Dermis blood vessel endothelial cell (primary cell): ENCODE measurements at places on chromosomes 2 and 18. TPM values are rescaled to one million over a fixed set of nuclear protein-coding genes. Genes with fewer than 3 reads are reported as not detected.

DNA sequence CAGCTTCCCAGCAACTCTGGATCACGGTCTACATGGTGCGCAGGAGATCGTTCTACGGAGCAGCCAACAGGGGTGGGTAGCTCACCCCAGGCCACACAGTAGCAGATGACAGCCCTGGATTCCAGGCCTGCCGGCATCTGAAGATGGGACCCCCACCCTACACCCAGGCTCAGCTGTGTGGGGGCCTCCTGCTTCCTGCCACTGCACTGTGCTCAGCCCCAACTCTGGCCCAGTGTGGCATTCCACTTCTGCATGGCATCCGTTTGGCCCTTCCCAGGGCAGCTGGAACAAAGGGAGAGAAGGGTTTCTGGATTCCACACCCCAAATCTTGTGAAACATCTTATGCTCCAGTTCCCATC, 9.1 kb downstream of the PER2 start:
- no peak for DNase-seq

GRCh38 chr2:235679471-235679870, 185.6 kb downstream of the AGAP1 start:
- no peak for DNase-seq

- no peak for DNase-seq
Observed at GRCh38 chr2:63249161-63249560, 198.5 kb downstream of the OTX1 start.

- DNase-seq, result peak; percentile 41
Observed at GRCh38 chr2:237096911-237097310, 11.2 kb downstream of the COPS8 start.

GRCh38 chr2:102515851-102516250, 42.8 kb downstream of the SLC9A4 start:
- no peak for DNase-seq

DNA sequence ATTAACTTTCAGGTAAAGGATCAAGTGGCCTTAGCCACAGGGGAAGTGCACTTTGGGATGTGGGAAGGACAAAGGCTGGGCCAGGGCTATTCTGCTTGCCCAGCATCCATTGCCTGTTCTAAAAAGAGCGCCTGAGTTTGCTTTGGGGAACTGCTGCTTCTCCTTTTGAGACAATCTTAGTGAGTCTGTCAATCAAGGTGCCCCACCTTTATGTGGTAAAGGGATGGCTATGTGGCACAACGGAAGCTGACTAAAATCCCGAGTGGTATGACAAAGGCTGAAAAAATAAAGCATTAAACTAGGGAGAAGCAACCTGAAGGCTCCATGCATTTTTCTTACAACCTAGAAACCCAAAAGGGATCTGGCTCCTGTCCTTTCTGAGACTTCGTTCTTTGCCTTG, 540.5 kb downstream of the SLC4A3 start:
- no peak for DNase-seq

Gene CCDC102B
- total RNA-seq, result 15.1 and 20.3 TPM in 2 replicates

- no peak for DNase-seq
Observed at GRCh38 chr2:57343391-57344006, 703.1 kb upstream of the VRK2 start.

GRCh38 chr2:84201158-84201557, 257.9 kb downstream of the SUCLG1 start:
- no peak for DNase-seq

DNA sequence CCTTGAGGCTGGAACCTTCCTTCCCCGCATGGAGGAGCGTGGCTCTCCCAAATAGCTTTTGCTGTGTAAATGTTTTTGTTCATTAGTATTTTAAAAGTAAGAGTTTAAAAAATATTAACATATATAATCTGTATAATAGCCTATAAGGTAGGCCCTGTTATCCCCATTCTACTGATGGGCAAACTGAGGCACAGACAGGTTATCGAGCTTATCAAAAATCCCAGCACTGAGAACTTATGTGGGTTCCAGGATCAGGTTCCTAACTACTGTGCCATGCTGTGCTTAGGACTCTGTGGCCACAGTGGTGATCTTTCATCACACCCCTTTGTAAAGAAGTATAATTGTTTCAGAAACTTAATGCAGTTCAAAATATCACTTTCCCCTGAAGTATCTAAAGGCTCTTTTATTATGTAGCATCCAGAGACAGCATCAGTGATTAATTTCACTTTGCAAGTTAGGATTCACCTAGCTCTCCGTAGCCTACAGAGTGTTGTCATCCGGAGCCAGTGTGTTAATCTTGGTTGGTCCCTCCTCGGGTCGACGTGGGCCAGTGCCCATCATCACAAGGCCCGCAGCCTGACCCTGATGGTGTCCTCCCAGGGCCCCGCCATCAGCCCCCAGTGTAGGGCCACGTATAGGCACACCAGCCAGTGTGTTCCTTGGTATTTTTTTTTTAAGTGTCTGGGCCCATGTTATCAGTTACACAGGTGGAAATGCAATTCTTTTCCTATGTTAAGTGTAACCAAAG, 28.7 kb downstream of the CABLES1 start:
- DNase-seq, result no peak

Gene VAMP8
- 6.8 and 7.5 TPM in 2 replicates for total RNA-seq

Gene L3MBTL4
- total RNA-seq, result 5.9 and 8.0 TPM in 2 replicates

Gene COPS9
- 61.7 and 98.9 TPM in 2 replicates for total RNA-seq

- no peak for DNase-seq
Observed at GRCh38 chr2:12083713-12084419, 337.4 kb downstream of the LPIN1 start.

Gene CFC1
- not detected in 2 replicates for total RNA-seq

Gene CFAP65
- not detected in 2 replicates for total RNA-seq

DNA sequence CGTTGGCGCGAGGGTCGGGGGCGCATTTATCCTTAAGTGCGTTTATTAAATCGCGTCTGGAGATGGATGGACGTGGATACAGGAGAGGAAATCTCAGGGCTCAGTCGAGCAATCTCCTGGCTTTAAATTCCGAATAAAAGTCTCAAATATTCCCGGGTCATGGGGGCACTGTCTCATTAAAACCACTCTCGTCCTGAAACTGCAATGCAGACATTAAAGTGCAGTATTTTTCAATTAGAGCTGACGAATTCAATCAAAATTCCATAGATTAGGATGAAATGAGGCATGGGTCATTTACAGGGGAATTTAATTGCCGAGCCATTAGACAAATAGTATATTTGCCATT, 10.7 kb upstream of the GBX2 start:
- peak; percentile 50 for DNase-seq

Gene C2orf78
- not detected in 2 replicates for total RNA-seq

Gene VWC2L
- not detected in 2 replicates for total RNA-seq

DNA sequence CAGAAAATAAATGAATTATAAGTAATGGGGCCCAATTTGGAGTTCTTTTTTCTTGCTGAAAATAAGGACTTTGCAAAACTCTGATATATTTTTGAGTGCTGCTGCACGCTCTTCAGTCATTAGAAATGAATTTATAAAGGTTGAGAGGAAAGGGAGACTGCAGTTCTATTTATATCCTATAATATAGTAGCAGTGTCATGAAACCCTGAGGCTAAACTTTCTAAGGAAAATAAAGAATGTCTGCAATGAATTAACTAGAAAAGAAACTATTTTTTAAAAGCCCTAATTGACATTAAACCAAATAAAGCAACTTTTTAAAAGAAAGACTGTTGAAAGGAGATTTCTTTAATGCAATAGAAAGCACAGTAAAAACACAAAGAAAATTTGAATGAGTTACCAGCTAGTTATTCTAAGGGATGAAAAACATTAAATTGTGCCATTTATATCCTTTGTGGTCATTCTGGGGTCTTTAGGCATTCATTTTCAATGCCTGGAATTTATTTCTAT, 1072.8 kb upstream of the TMEFF2 start:
- no peak for DNase-seq

Gene SPATA3
- total RNA-seq, result not detected in 2 replicates

- no peak for DNase-seq
Observed at GRCh38 chr2:48016225-48017019, 110.1 kb upstream of the FBXO11 start.

DNA sequence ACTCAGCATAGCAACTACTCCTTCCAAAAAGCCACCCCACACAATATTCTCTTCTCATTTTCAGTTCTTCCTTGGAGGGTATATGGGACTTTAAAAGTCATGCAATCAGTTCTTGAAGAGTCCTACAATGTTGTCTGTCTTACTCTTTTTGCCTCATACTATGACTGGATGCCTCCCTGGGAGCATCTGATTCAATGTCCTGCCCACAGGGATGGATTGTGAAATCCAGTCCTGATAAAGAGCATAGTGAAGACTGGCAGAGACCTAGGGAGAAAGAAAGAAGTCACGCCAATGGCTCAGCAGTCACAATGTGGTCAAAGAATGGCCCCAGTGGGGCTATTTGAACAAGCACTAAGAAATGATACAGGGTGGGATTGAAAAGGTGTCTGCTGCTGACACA, 155.1 kb upstream of the SERPINE2 start:
- DNase-seq, result no peak

Gene RRM2
- total RNA-seq, result 19.9 and 90.8 TPM in 2 replicates

- DNase-seq, result peak; percentile 85
Observed at GRCh38 chr2:54471221-54471711, 15.1 kb downstream of the SPTBN1 start.

DNA sequence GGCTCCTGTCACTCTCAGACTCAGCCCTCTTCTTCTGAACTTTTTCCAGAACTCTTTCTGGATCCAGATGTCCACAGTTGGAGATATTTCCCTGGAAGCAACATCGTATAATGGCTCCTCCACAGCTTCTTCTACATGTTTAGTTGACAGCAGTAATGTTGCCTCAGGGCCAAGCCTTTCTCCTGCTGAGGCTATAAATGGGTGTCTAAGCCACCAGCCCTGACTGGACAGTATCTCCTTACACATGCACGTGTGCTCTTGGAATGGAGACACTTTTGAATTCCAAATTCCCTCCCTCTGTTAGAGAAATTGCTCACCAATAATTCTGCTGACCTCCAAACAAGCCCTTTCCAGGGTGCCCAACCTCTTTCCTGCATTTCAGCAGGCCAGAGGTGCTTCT, 156.2 kb upstream of the PIK3C3 start:
- no peak for DNase-seq

Gene MRO
- total RNA-seq, result under 0.01 TPM in 1 of 2 replicates, not detected in the other

GRCh38 chr2:76980067-76980787, 541.9 kb downstream of the LRRTM4 start:
- no peak for DNase-seq

Gene DSEL
- total RNA-seq, result 9.2 and 10.6 TPM in 2 replicates

Gene CNRIP1
- 45.3 and 52.3 TPM in 2 replicates for total RNA-seq
